ENCODE measurements at places on chromosomes 13 and 19.

- DNase-seq = no peak
Measured at GRCh38 chr13:99655351-99656091, 154.2 kb downstream of the TM9SF2 start.

GRCh38 chr13:46313432-46314257, 73.4 kb downstream of the RUBCNL start:
- DNase-seq = no peak

GRCh38 chr13:96248103-96248502, 158.2 kb downstream of the HS6ST3 start:
- no peak for DNase-seq

DNA sequence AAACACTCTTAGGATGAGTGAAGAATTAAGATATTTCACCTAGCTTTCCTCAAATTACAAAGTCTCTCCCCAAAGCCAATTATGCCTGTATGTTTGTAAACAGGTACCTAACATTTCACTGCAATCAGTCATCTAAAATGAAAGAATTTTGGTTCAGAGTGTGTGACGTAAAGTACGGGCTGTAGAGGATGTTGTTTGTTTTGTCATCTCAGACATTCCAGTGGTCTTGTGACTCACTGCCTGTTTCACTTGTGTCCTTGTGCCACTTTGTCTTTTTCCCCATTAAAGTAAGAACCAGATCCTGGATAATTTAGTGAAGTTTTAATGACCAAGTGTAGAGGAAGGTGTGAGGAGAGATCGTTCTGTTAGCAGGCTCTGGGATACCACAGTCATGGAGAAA, 28.6 kb upstream of the EID2 start:
- DNase-seq = no peak

DNA sequence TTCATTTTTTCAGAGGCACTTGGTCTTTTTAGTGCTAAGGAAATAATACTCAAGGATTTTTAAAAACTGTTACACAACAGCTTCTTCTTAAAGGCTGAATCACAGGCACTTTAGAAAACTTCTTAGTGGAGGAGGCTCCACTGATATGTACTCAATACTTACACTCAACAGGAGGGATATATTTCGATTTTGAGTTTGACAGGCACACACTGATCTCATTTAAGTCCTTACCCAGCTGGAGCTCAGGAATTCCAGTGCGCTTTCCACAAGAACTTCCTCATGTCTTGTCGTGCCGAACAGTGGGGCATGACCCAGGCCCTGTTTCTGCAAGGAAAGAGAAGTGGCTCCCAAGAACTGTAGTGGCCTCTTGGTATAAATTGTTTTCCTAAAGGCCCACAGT, 103.8 kb downstream of the RGCC start:
- DNase-seq = no peak

DNA sequence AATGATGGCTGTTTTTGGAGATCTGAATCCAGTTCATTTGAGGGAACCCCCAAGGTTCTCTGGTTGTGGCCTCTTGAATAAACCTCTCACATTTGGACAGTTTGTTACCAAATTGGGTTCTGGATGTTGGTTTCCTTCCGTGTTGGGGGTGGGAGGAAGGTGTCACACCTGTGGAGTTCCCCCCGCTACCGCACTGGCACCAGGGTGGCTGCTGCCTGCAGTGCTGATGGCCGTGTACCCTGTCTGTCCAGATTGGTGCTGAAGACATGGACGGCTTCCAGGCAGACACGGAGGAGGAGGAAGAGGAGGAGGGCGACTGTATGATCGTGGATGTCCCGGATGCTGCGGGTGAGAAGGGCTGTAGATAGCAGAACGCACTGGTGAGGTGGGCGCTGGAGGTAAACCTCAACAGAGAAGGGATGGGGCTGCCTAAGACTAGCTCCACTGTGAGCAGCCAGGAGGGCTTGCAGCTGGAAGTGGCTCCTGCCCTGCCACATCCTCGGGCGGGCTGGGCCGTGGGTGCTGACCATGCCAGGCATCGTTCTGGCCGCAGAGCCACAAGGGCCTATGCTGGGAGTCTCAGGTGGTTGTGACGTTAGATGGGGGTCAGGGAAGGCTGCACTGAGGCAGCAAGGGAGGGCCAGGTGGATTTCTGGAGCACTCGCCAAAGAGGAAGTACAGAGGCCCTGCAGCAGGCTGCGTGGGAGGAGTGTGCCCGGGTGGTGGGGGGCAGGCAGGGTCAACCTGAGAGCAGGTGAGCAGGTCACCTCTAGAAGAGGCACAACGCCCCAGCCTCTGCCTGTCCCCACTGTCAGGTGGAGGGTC, 15.4 kb downstream of the UBXN6 start:
- DNase-seq = no peak

GRCh38 chr13:41145136-41145908, 12.7 kb upstream of the KBTBD6 start:
- no peak for DNase-seq

Measured in tibial nerve (tissue), 4 donors.